Inflammatory macrophage treated with lipopolysaccharide for 1 hour (primary cell): ENCODE measurements at places on chromosomes 6 and 20.

- DNase-seq = no peak
These were observed 41.0 kb downstream of the POU3F2 start for GRCh38 chr6:98875375-98875774.

- DNase-seq = peak; percentile 49
These were observed 1.5 kb upstream of the CITED2 start for GRCh38 chr6:139376017-139376330.

- DNase-seq = no peak
These were observed 176.4 kb upstream of the BMP2 start for GRCh38 chr20:6590891-6591637.

DNA sequence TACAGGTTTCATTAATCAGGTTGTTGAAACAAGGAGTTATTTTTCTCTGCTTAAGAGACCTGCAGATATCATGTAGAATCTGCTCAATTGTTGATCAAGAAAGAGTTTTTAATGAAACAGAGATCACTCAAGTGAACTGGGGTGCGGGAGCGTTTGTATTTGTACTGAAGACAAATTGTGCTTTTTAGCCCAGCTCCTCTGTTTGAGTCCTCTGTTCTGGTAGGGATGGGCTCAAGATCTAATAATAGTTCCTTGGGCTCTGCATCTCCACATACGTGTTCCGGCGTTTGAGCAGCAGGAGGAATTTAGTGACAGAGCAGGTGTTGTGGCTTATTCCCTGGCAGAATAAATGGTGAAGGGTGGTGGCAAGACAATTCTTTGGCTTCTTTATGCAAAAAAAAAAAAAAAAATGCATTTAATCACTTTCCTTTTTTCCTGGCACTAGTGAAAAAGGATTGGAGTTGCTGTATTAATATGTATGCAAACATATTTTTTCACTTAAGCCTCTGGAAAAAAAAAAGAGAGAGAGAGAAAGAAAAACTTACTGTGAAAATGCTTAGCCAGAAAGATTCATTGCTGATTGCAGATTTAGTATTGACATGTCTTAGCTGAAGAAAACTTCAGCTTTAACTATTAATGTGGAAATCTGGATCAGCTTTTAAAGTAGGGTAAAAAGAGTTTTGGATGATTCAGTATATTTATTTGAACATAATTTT lies 4.0 kb downstream of the CITED2 start:
- DNase-seq = peak; percentile 7

- DNase-seq = peak; percentile 7
These were observed 6.2 kb upstream of the ZNF311 start for GRCh38 chr6:29011276-29011734.

- no peak for DNase-seq
These were observed 213.0 kb upstream of the FAM83B start for GRCh38 chr6:54633601-54634000.
